ENCODE measurements at places on chromosomes 7 and 10.

- no peak for DNase-seq
These were observed 140.3 kb upstream of the ODAD2 start for GRCh38 chr10:28139138-28139537.

- no peak for DNase-seq
These were observed 120.0 kb upstream of the SAMD8 start for GRCh38 chr10:74991435-74991834.

DNA sequence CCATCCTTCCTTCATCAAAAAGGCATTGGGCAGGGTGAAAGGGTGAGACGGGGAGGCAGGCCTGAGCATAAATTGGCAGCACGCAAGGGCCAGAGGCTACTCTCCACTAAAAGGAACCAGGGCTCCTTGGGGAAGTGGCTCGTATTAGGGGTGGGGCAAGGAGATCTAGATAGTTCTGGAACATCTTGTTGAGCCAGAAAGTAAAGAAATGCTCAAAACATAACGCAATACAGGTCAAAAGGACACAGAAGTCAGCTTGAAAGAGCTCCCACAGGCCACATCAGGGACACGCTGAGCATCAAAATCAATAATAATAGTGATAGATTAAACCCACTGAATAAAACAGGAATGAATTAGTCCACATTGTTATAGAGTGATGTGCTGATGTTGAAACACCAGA is 203.1 kb downstream of the ELMO1 start:
- no peak for DNase-seq

DNA sequence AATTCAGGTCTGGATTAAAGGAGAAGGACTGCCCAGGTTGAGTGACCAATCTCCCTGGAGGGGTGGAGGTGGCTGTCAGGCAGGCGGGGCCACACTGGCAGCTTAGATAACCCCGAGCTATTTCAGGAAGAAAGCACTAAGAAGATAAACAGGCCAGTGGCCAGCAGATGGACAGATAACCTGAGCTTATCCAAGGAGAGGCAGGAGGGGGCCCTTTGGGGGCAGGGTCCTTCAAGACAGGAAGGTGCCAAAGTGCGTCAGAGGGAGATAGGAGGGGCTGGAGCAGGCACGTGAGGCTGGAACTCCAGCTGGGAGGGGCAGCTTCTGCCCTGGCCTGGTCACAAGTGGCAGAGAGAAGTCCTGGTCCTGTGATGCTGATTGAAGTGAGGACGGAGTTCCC is 29.8 kb upstream of the PODXL start:
- DNase-seq: no peak

DNA sequence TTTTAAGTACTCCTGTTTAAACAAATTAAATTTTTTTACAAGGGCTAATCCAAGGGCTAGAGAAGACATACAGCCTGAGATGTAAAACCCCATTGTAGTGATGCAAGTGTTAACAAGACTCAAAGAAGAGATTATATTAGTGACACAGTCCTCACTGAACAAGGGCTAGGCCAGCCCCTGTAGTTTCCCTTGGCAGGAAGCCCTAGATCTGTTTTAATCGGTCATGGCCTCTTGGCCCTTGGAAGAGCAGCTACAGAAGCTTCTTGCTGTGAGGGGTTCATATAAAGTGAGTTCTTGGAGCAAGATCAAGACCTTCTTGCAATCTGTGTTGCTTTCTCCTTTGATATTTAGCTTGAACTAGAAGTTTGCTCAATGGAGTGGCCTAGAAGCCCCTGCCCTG is 1339.4 kb downstream of the XPNPEP1 start:
- no peak for DNase-seq

- DNase-seq: no peak
These were observed 316.7 kb upstream of the TPK1 start for GRCh38 chr7:145152589-145152988.

GRCh38 chr10:77949167-77949566 is 22.6 kb upstream of the DLG5 start:
- DNase-seq: no peak
